ENCODE measurements at places on chromosomes 4 and X.

DNA sequence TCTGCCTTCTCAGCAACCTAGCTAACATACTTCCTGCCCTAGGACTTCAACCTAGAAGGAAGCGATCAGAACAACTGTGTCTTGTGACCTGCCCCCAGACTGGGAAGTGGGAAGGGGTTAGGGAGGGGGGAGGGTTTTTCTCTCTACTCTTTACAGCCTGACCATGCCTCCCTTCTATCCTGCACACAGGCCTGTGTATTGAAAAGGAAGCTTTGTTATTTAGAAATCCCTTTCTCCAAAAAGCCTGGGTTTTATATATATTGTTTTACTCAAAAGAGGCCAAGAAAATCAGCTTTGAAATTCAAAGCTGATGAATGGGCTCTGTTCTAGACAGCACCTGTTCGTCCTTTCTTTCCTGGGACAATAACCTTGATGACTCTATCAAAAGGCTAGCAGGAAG is 35.2 kb upstream of the SMS start:
- DNase-seq = no peak

DNA sequence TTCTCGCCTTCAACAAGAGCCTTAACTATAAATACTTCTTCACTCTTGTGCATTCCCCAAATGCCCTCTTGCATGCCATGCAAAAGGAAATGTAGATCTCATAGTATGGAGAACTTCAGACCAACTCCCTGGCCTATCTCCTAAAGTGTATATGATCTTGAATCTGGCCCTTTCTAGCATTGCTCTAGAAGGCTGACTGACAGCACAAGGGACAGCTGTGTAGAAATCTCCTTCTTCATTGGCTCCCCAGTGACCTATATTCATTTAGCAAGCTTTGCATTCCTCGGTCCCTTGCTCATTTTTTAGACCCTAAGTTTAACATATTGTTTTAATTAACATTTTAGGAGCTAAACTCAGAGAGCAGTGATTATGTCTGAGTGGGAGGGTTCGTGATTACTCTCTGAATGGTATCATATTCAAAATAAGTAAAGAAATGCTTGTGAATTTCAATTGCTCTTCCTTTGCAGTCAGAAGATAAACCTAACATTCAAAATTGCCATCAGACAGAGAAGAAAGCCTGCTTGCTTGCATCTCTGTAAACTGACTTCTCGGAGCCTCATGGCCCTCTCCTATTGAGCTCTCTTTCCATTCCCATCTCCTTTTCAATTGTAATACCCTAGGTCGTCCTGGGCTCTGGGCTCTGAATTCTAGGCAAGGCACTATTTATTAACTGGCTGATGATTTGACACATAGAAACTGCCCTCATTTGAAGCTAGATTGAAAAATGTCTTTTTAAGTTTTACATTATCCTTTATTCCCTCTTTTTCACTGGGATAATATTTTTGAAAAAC is 120.3 kb upstream of the PRKG2 start:
- no peak for DNase-seq

DNA sequence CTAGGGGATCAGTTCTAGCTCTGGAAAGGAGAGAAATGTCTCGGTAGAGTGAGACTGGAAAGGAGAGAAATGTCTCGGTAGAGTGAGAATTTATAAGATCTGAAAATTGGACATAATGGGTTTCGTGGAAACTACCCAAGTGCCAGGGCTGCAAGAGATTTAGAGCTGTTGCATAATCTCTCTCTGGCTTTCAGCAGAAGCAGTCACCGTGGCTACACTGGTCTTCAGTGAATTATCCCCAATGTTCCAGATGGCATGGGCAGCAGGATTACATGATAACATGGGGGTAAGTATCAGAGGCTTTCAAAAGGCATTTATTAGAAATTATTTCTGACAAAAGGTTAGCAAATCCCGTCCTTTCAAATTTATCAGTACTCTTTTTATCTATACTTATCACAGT is 435.5 kb downstream of the NKX6-1 start:
- no peak for DNase-seq

- DNase-seq = no peak
These were observed 973.7 kb upstream of the AGA start for GRCh38 chr4:178415925-178416324.

Data from DMS79 (cell line).